ENCODE measurements at places on chromosomes 3 and 15.

- no peak for DNase-seq
Observed at GRCh38 chr3:22491344-22491743, 711.8 kb upstream of the UBE2E2 start.

DNA sequence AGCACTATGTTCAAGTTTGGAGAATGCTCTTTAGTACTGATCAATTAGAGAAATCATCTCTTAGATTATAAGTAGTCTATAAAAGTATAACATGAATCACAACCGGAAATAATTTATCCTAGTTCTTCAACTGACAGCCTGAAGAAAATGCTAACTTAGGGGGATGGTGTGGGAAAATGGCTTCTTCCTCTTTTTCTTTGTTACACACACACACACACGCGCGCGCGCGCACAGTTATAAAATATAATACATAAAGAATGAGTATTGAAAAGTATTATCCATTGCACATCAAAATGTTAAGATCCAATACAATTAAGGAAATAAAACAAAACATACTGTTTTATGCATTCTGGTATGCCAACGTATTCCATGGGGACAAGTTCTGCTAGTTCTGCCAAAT, 11.2 kb upstream of the GTF2A2 start:
- DNase-seq: no peak

DNA sequence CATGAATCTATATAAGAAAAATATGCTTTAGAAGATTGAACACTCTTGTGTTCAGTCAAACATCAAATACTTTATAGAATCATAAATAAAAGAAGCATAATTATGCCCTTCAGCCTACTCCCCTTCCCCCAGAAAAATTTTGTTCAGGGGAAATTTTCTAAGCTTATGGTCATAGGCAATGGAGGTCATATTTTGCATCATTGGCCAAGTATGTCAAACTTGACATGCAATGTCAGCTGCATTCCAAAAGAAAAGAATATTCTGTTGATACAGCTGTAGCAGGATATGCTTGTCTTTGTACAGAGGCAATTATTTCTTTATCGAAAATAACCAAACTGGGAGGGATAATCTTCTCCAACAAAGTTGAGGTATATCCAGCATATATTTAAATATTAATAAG, 328.2 kb downstream of the ZIC1 start:
- DNase-seq: no peak

DNA sequence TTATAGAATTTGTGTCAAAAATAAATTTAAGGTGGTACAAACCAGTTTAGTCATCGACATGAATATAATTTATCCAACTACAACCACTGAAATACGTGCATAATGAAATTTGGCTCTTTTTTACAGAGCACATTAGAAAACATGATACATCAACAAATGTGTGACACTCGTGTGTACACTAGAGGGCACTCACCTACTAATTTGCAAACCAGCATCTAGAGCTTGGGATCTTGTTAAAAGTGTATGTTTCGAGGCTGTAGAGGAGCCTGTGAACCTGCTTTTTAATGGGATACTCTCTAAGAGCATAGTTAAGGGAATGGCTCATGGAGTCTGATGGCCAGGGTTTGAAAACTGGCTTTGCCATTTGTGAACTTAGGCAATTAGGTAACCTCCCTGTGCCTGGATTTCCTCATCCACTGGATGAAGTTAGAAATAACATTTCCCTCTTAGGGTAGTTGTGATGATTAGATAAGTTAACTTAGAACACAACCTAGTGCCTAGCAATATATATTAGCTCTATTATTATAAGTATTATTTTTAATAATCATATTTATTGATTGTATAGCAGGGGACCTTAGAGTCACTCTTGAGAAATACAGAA, 8.8 kb upstream of the CPOX start:
- no peak for DNase-seq

DNA sequence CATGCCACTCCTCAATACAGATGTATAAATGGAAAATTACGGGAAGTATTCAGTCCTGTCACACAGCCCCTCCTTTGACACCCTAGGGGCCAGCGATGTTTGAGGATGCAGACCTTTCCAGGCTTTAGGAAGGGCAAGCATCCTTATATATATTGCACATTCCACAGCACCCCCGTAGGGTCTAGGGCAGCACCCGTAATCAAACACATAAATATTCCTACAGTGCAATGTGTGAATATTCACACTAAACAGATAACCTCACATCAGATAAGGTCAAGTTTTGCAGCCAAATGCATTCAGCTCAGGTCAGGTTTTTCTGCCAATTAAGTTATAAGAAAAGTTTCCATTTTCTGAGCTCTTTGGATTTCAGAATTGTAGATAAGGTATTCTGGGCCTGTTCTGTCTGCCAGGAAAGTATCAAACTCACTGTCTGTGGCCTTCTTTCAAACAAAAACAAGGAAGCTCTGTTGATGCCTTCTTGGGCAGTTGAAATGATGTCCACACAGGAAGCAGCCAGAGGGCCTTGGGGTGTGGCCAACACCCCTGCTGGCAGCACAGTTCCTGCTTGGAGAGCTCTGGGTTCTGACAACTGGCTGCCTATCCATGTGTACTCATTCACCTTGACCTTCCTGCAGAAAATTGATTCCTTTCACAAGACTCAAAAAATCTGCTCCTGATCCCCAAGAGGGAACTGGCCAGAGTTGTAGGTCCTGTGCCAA, 427.0 kb downstream of the NTRK3 start:
- DNase-seq: no peak

GRCh38 chr15:36053746-36054145, 507.8 kb upstream of the DPH6 start:
- no peak for DNase-seq

GRCh38 chr15:95295896-95296625, 1034.4 kb upstream of the NR2F2 start:
- no peak for DNase-seq

GRCh38 chr3:17583530-17583929, 158.9 kb downstream of the TBC1D5 start:
- no peak for DNase-seq

- no peak for DNase-seq
Observed at GRCh38 chr15:60589728-60590127, 110.8 kb upstream of the ICE2 start.

GRCh38 chr15:58529041-58529440, 97.2 kb downstream of the LIPC start:
- DNase-seq: no peak

DNA sequence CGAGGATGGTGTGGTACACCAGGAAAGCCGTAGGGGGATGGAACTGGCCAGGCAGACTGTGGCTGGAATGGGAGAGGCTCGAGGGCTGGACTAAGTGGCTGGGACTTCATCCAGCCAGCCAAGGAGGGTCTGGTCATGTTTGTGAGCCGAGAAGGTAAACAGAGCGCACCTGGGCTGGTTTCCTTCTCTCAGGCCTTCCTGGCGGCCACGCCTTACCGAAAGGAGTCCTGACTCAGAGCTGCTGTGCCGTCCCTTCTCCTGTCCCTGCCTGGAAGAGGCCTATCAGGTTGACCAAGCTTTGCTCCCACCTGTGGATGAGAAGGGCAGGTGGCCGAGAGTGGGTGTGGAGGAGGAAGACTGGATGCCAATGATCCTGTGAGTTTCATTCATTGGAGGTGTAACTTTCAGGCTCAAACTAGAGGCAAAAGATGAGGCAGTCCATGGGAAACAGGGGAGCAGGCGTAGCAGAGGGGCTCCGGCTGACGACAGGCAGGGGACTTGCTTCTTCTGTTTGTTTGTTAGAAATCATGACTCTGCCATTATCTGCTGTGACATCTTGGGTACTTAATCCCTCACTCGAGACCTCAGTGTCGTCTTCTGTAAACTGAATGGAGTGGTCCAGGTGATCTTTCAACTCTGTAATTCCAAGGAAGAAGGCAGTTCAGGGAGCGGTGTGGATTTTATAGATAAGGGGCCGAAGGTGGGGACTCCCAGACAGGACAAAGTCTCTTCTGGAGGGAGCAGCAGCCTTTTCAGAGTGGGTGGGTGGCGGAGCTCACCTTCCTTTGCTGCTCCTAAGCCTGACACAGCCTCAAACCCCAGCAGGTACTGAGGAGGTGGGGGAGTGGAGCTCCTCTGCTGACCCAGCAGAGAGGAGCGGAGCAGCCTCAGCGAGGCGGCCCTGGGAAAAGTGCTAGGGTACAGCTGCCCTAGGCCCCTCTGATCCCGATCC, 71.8 kb upstream of the GATM start:
- DNase-seq: no peak

DNA sequence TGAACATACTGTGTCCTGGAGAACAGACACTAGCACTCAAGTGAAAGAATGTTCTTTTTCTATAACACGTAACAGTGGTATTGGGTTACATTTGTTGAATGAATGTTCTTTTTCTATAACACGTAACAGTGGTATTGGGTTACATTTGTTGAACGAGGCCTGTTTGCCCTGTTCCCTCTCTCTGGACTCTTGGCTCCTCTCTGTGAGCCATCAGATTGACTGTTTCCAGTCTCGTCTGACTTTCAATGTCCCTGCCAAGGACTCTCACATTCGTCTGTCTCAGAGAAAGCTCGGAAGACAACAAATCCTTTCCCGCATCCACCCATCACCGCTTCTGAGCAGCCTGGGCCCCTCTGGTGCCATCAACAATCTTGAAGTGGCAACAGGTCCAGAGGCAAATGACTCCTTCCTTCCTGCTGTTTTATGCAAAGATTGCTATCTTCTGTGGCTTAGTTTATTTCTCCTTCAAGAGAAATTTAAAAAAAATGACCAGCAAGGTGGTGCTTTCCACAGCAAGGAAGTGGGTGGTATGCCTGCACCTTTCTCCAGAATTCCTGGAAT, 8.0 kb downstream of the TMEM45A start:
- no peak for DNase-seq

GRCh38 chr3:170058127-170058526, 20.3 kb downstream of the GPR160 start:
- no peak for DNase-seq

DNA sequence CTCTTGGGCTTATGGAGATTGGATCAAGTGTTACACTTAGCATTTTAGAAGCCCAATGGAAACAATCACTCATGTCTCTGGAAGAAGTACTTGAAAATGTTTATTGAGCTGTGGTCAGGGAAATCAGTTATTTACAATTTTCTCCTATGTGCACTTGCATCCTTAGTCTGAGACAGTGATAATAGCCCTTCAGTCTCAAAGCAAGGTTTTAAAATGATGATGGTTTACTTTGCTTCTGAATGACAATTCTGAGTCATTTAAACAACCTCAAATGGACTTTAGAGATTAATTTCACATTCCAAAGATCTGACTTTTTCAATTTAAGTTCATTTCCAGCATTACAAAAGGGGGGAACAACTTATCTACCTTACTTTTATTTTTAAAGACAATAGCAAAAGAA, 20.1 kb downstream of the TIPARP start:
- DNase-seq: no peak
